CD4-positive, alpha-beta T cell treated with Interleukin-2 at 100 ng/mL for 4 hours (primary cell): ENCODE measurements at places on chromosomes 11 and 22.

DNA sequence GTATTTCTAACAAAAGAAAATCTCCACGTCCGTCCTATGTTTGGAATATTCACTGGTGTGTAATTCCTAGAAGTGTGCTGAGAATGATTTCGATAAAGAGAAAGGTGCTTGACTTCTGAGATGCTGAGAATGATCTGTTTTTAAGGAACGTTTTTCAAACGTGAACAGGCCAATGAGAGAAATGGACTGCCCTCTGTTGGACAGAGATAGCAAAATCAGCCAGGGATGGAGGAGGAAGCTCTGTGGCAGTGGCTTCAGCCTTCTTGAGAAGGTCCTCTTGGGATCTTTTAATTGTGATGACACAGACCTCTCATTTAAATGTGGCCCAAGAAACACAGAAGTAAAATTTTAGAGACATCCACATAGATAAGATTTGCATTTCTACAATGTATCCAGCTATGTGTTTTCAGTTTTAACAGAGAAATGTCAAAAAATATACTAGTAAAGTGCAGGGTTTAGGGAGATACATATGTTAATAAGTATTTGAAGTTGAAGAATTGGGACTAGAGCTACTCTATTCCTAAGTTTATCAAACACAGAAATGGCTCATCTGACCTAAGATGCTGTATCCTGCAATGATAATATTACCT, 84.0 kb upstream of the RCN1 start:
- peak; percentile 22 for DNase-seq

- DNase-seq, result no peak
Measured at GRCh38 chr11:85806876-85807275, 4.1 kb downstream of the SYTL2 start.

- no peak for DNase-seq
Measured at GRCh38 chr11:76329983-76330382, 50.9 kb downstream of the THAP12 start.

DNA sequence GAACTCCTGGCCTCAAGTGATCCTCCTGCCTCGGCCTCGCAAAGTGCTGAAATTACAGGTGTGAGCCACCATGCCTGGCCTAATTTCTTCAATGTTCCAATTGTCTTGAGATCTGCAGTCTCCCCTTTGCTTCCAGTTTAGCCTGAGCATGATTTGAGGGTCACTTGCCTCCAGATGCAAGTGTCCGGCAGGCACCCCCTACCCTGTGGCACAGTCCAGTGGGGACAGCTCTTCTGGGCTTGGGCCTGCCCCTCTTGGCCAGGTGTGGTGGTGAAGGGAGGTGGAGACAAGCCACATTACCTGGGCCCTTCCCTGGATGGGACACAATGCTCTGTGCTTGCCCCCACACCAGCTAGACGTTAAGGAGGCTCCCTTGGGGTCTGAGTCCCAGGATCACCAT, 21.3 kb upstream of the CACNG2 start:
- DNase-seq, result no peak
